ENCODE measurements at places on chromosomes 6 and 20.

- DNase-seq = no peak
Measured at GRCh38 chr6:1463751-1464426, 74.5 kb downstream of the FOXF2 start.

DNA sequence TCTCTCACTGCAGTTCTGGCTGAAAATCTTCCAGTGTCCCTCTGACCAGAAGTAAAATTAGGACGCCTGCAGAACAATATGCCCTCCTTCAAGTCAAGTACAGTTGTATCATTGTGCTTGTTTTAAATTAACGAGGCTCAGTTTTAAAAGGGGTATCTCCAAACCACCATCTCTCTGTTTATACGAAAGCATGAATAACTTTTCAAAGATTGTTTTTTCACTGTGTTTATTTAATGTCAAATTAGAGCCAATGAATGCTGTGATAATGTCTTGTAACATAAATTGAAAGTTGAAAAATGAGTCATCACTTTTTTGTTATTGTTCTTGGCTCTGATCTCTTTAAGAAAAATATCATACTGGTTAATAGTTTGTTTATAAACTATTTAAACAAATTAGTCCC is 230.7 kb upstream of the THEMIS start:
- DNase-seq = no peak

- no peak for DNase-seq
Measured at GRCh38 chr6:85125526-85125925, 324.4 kb upstream of the NT5E start.

- no peak for DNase-seq
Measured at GRCh38 chr6:95847061-95847460, 168.7 kb upstream of the FUT9 start.

- no peak for DNase-seq
Measured at GRCh38 chr20:12925863-12926793, 82.6 kb upstream of the SPTLC3 start.

DNA sequence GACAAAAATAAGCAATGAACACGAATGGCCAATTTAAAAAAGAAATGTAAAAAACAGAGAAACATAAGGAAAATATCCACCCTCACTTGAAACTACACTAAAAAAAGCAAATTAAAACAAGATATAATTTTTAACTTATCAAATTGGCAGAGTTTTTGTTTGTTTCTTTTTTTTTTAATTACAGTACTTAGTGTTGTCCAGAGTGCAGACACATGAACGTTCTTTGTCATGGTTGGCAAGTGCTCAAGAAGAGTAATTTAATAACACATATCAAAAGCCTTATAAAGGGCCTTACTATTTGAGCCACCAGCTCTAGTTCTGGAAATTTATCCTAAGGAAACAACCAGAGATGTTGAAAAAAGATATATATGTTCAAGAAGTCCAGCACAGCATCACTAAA is 142.3 kb downstream of the ATXN1 start:
- DNase-seq = no peak

DNA sequence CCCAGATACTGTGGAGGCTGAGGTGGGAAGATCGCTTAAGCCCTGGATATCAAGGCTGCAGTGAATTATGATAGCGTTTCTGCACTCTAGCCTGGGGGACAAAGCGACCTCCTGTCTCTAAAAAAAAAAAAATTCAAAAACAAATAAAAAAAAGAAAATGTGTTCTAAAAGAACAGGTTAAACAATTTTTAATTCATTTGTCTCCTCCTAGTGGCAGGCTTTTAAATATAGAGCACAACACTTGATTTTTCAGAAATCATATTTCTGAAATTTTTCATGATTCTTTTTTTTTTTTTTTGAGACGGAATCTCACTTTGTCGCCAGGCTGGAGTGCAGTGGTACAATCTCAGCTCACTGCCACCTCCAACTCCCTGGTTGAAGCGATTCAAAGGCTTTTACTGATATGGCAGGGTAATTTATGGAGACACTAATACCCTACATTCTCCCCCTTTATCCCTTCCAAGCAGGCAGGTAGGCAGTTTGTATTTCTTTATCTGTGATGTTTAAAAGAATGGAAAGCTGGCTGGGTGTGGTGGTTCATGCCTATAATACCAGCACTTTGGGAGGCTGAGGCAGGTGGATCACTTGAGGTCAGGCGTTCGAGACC is 8.7 kb upstream of the GTF3C6 start:
- DNase-seq = no peak

- DNase-seq = no peak
Measured at GRCh38 chr6:97465877-97466561, 183.0 kb upstream of the MMS22L start.

DNA sequence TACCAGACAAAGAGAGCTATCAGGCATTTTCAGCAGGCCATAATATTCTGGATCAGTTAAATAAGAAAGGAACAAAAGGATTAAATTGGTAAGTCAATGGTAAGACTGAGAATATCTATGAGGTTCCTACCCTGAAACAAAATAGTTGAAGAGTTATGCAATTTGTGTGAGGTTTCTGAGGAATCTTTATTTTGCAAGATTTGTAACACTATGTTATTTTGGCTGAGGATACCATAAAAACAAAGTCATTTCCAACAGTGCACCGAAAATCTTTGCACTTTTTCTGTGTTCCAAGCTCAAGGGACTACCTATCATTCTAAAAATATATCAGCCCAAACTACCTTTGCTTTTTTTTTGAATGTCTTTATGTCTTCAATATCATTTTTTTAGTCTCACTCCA is 383.3 kb upstream of the CITED2 start:
- no peak for DNase-seq

DNA sequence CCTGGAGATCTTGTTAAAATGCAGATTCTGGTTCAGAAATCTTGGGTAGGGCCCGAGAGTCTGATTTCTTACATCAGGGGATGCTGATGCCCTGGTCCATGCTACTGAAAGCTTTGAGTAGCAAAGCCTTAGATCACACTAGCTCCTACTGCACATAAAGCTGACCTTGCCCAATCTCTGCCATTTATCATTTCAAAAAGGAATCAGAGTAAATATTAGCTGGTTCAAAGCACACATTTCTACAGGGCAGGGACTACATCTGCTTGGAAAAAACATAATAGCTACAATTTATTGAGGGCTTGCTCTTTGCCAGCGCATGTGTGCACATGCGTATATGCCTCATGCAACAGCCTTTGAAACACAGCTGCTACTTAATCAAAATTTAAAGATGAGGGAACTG is 440.4 kb upstream of the ARID1B start:
- no peak for DNase-seq

GRCh38 chr6:149217466-149217888 is 100.0 kb upstream of the TAB2 start:
- DNase-seq = no peak

GRCh38 chr6:6546318-6547109 is 42.0 kb upstream of the LY86 start:
- DNase-seq = no peak

DNA sequence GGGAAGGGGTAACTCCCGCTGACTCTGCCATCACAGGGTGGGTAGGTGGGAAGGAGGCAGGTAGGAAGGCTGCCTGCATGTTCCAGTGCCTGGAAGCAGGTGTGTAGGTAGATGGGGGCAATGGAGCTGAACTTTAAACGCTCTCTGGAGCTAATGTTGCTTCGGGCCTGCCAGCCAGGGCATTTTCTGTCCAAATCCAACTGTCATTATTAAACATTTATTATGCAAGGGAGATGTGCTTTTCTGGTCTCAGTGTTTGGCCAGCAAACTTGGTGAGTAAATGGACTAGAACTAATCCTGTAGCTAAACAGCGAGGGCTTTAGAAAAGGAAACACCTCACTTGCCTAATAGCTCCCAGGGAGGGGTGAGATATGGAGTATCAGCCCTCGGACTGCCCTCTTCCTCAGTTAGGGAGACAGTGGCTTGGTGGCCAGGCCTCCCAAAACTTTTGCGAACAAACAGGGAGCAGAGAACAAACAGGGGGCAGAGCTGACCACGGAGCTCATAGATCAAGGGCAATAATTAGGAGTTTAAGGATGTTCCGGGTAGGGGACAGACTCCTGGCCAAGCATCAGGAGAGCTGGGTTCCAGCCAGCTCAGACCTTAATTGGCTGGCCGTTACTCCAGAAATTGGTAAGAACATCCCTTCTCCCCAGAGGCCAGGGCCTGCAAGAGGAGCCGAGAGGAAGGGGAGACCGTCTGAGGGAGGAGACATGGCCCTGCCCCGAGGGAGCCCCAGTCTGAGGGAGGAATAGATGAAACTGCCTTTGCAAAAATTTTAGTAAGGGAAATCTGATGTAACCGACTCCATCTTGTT is 131.1 kb downstream of the VEGFA start:
- no peak for DNase-seq

DNA sequence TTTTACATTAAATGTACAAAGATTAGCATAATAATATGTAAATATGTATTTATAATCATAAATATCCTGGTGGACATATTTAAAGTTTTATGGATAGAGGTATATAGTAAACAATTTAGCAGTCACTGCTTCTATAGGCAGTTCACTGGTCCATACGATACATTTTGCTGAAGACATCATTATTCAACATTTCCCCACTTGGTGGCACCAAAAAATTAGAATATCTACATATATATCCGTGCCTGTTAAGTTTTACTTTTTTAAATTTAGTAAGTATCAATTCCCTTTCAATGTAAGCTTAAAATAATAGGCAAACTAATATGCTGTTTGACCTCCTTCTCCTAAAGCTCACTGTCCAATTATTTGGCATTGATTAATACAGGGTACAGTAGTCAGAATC is 64.2 kb downstream of the LMBRD1 start:
- no peak for DNase-seq

DNA sequence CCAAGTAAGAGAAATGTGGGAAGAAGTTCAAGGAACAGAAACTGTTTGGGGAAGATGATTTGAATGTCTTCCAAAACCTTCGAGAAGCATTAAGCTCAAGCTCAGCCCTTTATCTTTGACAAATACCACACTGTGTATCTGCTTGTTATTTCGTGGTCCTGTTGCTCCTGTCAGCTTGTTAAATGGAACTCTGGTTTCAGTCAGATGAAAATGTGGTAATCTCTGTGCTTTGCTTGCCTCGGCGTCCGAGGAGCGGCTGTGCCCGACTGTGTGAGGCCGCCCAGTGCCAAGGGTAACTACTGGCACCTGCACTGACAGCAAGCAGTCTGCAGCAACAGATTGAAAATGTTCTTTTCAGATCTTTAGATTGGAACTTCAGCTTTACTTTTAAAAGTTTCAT is 577.9 kb upstream of the FLRT3 start:
- DNase-seq = no peak

DNA sequence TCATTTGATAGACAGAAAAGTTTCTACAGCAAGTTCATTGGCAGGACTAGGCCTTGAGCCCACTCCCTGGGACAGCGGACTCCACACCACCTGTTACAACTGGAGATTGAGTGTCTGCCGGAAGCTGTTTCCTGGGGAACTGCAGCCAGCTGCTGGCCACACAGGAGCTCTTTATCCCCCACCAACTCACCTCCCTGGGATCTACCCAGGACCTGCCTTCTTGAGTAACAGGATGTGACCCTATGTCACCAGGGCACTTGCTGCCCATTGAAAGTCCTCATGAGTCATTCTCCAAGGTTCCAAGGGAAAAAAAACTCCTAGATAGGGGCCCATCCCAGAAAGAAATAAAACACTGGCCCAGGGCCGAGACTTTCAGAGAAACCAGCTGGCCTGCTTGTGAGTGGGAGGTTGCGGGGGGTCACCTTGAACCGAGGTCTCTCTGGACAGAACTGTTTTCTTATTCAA is 37.4 kb upstream of the SLC9A8 start:
- no peak for DNase-seq

DNA sequence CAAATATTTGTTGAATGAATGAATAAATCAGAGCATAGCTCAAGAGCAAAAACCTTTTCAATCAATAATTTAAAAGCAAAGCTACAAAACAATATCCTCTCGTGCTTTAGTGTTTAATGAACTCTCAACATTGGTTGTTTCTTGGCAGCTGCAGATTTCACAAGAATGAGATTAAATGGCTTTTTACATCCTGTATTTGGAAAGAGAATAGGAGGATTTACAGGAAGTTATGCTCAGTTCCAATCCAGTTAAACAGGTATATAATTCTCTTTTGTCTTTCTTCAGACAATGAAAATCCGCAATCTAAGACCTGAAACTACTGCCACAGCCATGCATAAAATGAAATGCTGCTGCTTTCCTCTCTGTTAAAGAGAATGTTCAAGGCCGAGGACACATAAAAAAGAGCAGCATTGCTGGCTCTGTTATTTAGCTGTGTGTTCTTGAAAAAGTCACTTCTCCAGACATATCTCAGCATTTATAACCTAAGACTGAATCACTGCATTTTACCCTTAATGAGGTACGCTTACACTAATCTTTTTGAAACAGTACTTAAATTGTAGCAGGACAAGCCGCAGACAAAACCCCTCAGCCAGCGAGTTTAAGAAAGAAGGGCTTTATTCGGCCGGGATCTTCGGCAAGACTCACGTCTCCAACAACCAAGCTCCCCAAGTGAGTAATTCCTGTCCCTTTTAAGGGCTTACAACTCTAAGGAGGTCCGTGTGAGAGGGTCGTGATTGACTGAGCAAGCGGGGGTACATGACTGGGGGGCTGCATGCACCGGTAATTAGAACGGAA is 3.6 kb downstream of the C6orf52 start:
- no peak for DNase-seq

DNA sequence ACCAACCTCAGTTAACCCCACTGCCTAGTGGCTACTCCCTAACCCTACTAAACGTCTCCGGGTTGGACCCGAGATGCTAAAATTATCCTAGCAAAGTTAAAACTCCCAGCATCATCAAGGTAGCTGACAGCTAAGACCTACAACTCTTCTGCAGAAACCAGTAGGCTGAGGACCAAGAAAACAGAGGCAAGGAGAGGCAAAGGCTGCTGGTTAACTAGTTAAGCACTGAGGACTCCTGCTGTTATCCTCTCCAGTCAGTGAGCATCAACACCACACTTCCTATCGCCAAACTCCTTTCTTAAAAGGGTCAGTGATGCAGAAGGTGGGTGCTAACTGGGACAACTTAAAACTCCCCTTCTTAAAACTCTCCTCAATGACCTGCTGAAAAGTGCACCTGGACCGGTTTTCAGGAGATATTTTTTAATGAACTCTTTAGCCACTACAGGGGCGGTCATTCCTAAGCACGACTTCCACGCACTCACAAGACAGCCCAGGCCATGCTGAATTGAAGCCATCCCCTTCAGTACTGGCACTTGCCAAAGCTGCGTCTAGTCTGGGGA is 1.7 kb downstream of the TRERF1 start:
- DNase-seq = no peak

GRCh38 chr6:135853986-135854385 is 2.5 kb downstream of the PDE7B start:
- DNase-seq = no peak

DNA sequence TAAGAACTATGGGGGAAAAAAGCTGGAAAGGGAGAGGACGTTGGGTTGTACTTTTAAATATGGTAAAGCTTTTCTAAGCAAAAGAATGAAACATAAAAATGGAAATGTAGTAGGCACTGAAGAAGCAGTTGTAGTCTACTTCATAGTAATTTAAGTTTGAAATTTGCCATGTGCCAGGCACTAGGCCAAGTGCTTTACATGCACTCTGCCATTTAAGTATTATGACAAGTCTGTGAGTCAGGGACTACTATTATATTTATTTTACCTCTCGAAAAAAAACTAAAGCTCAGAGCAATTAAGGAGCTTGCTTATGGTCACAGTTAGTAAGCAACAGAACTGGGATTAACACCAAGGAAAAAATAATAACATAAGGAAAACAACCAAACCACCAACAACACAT is 257.8 kb downstream of the GMDS start:
- DNase-seq = no peak
